ENCODE measurements at places on chromosomes 11 and 22.

GRCh38 chr22:22080270-22080669 lies 97.7 kb upstream of the TOP3B start:
- no peak for DNase-seq

GRCh38 chr11:102007567-102008437 lies 39.4 kb upstream of the CFAP300 start:
- DNase-seq, result peak; percentile 47

DNA sequence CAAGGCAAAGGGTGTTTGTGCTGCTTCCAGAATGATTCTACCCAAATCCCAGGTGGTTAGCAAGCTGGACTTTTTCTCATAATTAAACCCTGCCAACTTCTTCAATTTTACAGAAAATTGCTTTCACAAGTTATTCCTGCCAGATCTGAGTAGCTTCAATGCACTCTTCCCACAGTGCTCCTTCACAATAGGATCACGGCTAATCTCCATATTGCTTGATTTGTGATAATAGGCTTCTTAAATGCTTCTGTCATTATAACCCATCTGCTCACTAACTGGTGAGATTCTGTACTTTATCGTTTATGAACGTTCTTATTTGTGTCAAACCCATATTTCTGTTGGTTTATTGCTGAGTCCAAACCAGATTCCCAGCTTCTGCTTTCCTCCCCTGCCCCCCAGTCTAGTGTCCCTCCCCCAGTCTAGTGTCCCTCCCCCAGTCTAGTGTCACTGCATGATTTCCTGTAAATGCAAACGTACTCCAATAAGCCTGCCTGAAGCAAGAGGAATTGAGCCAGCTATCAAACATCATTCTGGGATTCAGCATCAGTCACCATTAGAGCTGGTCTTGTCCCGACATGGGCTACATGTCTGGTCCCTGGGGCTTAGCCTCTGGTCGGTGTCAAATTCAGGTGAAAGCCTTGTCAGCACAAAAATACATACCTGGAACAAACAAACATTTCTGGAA lies 14.0 kb downstream of the MMP3 start:
- DNase-seq, result no peak

GRCh38 chr22:45966320-45966894 lies 10.6 kb downstream of the WNT7B start:
- no peak for DNase-seq

GRCh38 chr22:46770151-46770641 lies 7.7 kb downstream of the TBC1D22A start:
- DNase-seq, result no peak

DNA sequence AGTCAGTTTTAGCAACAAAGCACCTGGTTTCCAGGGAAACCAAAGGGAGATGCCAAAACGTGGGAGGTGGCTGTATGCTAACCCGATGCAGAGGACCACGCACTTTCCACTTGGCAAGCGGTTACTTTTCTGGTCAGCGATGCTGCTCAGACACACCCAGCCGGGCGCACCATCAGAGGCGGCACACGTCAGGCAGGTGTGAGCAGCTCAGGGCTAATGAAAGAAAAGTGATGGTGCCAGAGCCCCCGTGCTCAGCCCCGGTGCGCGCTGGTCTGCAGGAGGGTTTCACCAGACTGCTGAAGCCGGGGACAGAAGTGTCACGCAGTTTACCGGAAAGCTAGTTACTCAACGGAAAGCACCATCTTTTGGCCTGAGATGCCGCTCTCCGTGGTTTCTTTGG lies 5.7 kb downstream of the LTO1 start:
- DNase-seq, result no peak
